ENCODE measurements at places on chromosomes 3 and 15.

- DNase-seq = no peak
Measured at GRCh38 chr15:100108846-100109245, 232.9 kb downstream of the ADAMTS17 start.

GRCh38 chr3:40432793-40433192 is 24.3 kb upstream of the RPL14 start:
- DNase-seq = no peak

GRCh38 chr3:45966371-45966791 is 23.1 kb downstream of the CXCR6 start:
- no peak for DNase-seq

DNA sequence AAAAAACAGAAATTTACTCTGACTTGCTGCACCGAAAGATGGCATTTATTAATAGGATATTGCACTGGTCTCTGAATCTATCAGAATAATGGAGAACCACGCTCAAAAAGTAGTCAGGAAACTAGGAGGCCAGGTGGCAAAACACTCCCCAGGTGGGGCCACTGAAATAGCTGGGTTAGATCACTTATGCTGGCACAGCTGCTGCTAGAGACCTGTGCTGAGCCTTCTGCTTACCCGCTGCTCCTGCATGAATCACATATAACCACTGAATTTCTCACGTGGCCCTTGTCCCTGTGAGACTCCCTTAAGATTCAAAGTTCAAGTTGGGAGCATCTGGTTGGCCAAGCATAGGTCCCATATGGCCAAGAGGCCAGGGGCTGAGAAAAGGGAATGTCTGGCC is 66.0 kb upstream of the OXTR start:
- DNase-seq = no peak
